ENCODE measurements at places on chromosomes 6 and 20.

GRCh38 chr20:4788314-4788713 lies 66.6 kb downstream of the PRND start:
- no peak for DNase-seq

DNA sequence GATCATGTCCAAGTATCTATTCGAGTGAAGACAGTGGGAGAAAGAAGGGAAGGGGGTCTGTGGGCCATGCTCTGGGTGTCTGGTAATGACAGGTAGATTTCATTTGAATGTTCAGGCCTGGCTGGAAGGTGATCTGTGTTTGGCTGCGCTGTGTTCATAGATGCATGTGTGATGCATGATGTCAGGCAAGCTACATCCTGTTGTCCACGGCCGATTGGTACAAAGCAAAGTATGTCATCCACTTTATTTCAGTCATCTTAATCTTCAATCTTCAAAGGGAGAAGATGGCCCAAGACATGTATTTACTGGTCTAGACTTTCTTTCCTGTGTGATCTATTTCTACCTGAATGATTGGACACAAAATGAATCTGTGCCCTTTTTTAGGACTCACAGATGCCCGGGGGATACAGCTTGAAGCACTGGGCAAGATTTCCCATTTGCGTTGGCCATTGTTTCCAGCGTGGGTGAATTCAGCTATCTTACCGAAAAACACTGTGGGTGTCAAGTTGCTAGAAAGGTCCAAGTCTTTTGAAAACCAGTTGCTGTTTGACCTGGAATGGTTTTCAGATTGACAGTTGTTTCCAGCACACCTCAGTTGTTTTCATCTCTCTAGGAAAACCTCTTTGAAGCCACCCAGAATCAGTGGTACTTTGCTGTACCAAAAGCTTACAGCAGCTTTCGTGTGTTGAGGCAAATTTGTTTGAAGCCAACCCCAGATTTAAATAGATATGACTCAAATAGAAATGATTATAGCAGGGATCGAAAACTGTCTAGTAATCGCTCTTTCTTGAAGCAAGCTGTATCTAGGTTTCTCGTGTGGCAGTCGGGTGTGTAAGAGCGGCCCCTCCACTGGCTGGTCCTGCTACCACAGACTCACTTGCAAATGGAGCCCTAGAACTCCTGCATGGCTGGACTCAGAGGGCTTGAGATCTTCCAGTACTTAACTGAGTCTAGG lies 27.2 kb downstream of the DUSP22 start:
- DNase-seq: no peak

GRCh38 chr6:28081486-28081751 lies 1.1 kb downstream of the ZNF165 start:
- no peak for DNase-seq

DNA sequence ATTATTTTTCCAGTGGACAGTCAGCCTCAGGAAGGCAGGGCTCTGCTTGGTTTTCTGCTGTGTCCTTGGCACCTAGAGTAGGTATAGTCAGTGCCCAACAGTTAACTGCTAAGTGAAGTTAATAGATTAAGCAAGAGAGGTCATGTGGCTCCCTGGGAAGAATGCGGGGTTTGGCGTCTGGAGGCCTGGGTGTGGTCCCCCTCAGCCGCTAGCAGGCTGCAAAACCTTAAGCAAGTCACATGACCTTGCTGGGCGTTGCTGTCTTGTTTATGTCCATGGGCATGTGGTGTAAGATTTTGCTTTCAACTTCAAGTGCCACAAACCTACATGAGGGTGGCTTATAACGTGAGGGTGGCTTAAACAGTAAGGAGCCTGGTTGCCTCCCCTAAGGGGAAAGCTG lies 75.5 kb upstream of the SCP2D1 start:
- no peak for DNase-seq

Data from right cardiac atrium (tissue), 5 donors.